ENCODE measurements at places on chromosomes 12 and 14.

GRCh38 chr12:131122631-131123030 lies 168.9 kb downstream of the ADGRD1 start:
- DNase-seq, result no peak

GRCh38 chr14:81219759-81220579 lies 790 bp downstream of the GTF2A1 start:
- no peak for DNase-seq

DNA sequence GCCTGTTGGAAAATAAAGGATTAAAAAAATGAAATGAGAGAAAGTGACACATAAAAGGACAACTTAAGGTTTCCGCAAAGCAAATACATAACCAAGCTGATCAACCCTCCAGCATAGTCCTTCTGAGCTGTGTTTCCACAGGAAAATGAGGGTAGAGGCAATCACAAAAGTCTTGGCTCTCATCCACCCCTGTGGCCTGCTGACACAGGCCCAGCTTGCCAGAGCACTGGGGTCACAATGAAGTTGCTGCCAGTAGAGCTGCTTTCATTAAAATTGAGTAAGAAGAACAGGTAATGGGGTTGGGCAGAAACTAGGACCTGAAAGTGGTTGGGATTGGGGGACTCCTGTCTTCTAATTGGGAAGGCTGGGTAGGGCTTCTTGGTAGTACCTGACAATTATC lies 65.9 kb downstream of the RERG start:
- no peak for DNase-seq

- DNase-seq, result no peak
These were observed 6.2 kb upstream of the PLEKHH1 start for GRCh38 chr14:67526676-67527459.

DNA sequence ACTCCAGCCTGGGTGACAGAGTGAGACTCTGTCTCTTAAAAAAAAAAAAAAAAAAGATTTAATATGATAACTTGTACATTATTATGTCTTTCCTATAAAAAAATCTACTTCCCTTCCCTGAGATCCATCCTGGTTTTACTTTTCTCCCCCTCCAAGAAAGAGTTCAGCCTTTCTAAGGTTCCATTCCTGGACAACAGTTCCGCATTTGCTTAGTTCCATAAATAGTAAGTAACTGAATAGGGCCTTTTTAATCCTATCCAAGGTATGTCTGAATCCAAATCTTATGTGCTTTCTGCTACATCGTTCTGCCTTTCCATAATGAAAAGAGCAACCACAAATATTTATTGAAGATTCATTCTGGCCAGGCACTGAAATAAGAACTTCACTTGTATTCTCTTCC lies 187.8 kb downstream of the DACT1 start:
- DNase-seq, result no peak

- DNase-seq, result no peak
These were observed 12.8 kb downstream of the MYL2 start for GRCh38 chr12:110907583-110907982.

DNA sequence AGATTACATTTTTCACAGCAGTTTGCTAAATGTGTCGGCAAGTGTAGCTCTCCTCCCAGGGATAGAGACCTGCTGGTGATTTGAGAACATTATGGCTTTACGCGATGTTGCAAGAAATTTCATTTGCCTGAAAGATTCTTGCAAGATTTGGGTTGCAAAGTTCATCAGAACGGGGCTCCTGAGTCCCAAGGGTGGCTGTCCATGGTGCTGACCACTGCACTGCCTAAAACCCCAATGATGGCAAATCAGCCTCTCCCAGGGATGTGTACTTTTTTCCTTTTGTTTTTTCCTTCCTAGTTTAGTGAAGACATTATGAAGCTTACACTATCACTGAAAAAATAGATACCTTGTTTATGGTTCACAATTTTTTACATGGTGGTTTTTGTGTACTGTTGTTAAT lies 85.4 kb downstream of the WSCD2 start:
- no peak for DNase-seq

DNA sequence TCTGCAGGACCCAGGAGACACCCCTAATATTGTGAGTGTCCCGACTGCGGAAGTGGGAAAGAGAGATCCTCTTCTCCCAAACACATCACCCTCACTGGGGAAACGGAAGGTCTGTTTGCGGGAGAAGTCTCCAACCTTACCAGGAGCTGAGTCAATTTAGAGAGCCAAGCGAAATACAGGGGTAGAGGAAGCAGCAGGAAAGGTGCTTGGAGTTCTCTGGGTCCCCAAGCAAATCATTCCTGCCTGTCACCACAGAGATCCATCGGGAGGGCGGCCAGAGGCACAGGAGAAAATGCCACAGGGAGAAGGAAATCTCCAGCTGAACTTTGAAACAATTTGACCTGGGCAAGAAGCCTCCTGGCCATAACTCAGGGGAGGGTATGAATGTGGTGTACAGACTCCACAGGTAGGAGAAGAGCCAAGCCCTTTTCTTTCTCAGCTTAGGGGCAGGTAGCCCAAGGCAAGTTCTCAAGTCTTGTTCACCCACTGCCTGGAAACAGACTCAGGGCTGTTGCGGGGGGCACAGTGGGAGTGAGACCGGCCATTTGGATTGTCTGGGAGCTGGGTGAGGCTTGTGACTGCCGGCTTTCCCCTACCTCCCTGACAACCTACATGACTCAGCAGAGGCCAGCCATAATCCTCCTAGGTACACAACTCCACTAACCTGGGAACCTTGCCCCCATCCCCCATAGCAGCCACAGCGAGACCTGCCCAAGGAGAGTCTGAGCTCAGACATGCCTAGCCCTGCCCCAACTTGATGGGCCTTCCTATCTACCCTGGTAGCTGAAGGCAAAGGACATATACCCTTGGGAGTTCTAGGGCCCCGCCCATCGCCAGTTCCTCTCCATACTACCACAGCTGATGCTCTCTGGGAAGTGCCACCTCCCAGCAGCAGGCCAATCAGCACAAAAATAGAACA lies 211.9 kb upstream of the ARHGAP5 start:
- no peak for DNase-seq

DNA sequence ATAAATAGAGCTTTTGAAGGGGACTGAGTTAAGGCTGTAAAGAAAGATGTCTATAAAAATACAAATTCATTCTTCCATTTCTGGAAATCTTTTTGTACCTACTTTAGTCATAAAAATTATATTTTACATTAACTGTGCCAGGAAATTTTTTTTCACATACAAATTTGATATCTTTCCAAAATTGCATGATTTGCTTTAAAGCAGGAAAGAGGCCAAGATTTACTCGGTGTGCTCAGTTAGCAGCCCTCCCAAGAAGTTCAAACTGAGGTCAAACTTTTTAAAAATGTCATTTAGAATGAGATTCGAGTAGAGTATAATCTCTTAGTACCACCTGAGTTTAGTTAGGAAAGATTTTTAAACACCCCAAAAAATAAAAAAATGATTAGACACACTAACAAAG lies 173.2 kb upstream of the GRIP1 start:
- DNase-seq, result no peak

GRCh38 chr14:72783741-72784140 lies 110.2 kb downstream of the DPF3 start:
- no peak for DNase-seq

GRCh38 chr14:36773136-36773540 lies 111.5 kb downstream of the PAX9 start:
- DNase-seq, result no peak

- no peak for DNase-seq
These were observed 165.6 kb upstream of the IGF1 start for GRCh38 chr12:102645968-102646367.

DNA sequence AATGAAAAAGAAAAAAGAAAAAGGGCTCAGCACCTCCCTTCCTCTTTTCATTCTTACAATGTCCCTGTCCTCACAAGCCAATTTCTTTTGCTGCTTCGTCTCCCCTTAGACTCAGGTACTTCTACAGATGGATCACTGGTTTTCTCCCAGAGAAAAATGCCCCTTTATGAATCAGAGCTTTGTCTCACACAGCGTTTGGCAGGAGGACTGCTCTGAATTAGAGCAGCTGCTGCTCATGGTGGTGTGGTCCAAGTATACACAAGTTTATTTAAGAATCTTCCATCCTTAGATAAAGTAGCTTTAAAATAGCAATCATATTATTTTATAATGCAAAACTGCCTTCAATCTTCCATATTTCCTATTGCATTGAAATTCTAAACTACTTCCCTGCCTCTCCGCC lies 80.3 kb downstream of the SLC8A3 start:
- DNase-seq, result no peak

Data from stimulated activated CD8-positive, alpha-beta memory T cell treated with anti-CD3 and anti-CD28 coated beads, Interleukin-4, amount 100 ng/mL, for 4 hours (primary cell).